HL-60 (cell line): ENCODE measurements at places on chromosomes 5 and 9.
A peak's percentile ranks its signal among the peaks of the same experiment; 100 is the strongest.

DNA sequence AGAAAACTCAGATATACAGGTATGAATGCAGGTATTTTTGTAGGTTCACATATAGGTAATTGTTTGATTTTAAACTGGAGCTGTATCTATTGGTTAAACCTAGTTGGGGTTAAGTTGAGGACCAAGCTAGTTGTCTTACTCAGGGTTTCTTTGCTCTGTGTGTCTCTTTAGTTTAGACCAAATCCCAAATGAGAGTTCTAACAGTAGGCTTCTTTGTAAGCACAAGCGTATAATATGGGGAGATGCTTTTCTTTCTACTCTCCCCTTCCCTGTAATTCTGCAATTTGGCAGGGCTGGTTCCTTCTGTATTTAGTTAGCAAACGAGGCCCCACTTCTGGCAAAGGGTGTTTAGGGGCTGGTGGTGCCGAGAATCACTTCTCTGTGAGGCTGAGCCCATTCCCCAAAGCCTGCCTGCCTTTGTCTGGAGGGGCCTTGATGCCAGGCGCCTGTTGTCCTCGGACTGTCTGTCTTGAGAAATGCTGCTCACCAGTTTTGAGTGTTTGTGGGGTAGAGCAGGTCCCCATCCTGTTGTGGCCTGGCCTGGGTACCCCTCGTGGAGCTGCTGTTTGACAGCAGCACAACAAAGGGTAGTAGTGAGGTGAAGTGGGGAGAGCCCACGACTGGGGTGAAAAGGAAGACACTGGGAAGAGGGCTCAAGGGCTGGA lies 259.3 kb downstream of the FANCC start:
- no peak for DNase-seq

DNA sequence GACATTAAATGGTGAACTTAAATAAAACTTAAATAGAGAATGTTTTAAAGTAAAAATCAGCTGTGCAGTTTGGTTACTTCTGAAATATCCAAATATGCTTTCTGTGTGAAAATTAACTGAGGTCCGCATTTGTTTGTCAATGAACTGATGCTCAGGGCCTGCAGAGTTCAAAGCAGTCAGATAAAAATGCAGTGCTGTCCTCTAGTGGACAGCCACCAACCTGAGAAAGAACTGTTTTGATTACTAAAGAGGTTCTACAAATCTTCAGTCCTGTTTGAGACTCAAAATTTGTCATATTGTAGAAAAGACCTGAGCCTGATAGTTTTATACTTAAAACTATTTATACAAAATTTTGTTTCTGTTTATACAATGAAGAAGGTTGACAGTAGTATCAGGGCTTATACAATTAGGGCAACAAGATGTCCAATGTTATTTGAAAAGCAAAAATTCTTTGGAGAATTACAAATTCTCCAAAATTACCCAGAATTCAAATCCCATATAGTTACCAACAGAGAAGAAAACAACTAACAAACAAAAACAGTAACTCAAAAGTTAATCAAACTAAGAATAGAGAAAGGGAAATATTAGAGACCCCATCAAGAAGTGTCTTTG lies 232.3 kb upstream of the TBCA start:
- DNase-seq: no peak

GRCh38 chr5:2756211-2757152 lies 5.0 kb upstream of the IRX2 start:
- no peak for DNase-seq

- DNase-seq: no peak
These were observed 914.2 kb upstream of the CDH6 start for GRCh38 chr5:30279237-30279636.

DNA sequence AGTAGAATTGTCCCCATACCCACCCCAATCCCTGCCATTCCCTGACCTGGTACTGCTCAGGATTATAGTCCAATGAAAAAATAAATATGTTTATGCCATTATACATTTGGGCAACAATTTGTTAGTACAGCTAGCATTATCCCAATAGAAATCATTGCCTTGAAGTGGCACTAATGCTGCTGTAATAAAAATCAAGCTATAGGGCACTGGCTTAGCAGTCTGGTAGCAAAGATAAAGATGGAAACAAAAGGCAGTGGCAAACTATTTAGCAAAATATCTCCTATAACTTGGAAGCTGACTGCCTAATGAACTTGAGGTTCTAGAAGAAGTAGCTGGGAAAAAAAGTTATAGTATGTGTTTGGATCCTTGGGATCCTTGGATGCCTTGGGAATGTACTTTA lies 2.2 kb upstream of the TOPORS start:
- no peak for DNase-seq

GRCh38 chr5:136769093-136769492 lies 403.7 kb upstream of the TRPC7 start:
- no peak for DNase-seq

DNA sequence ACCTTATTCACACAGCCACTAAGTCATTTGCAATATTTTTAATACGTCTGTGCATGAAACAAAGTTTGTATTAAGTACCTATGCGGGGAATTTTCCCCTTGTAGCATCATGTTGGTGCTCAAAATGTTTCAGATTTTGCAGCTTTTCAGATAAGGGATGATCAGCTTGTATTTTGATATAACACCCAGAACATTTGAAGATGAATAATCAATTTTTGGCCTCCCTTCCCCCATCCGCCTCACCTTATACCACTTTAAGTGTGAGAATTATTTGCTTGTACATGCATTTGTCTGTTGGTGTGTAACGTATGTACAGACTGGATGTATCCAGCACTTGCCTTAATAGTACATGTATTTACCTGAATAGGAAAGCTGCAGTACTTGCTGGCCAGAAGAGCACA lies 1.7 kb downstream of the JAK2 start:
- DNase-seq: no peak

GRCh38 chr9:98791608-98792490 lies 4.5 kb downstream of the ANKS6 start:
- DNase-seq: no peak

DNA sequence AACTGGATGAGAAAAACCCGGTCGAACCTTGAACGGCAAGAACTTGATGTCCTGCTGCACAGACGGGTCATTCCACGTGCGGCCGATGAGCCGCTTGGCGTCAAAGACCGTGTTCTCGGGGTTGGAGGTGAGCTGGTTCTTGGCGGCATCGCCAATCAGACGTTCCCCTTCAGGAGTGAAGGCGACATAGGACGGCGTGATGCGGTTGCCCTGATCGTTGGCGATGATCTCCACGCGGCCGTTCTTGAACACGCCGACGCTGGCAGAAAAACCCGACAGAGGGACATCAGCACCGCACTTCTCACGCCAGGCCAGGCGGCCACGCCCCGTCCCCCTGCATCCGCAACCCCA lies 519 bp downstream of the HSPA5 start:
- no peak for DNase-seq

- DNase-seq: no peak
These were observed 47.0 kb upstream of the RETREG1 start for GRCh38 chr5:16663840-16664239.

DNA sequence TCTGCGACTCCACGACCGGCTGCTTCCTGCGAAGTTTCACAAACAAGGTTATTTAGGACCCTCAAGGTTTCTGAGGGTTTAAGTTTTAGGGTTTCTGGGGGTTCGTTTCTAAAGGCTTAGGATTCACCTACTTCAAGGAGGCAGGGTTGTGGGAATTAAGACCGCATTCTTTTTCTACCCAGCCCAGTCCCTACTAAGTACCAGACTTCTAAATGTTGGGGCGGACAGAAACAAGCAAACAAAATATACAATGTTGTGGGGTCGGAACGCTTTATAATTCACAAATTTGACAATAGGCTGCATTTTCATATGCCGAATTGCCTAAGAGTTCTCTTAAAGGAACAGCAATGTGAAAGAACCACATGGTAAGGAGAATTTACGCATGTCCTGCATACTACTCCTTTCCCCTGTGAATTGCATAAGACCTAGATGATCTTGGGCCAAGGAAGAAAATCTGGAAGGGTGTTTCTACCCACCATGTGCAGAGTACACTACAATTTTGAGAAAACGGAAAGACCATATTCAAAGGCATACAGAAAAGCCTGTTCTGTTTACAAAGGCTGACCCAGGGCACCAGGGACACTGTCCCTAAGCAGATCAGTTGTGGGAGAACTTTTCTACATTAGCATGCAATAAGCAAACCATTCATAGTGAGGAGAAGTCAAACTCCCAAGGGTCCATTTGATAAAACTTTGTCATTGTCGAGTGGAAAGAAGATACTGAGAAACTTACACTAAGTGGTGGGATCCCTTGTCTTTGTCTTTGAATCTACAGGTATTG lies 457.3 kb downstream of the RAB3C start:
- DNase-seq: peak; percentile 23

- DNase-seq: no peak
These were observed 245.9 kb downstream of the CTNND2 start for GRCh38 chr5:11658376-11658775.

DNA sequence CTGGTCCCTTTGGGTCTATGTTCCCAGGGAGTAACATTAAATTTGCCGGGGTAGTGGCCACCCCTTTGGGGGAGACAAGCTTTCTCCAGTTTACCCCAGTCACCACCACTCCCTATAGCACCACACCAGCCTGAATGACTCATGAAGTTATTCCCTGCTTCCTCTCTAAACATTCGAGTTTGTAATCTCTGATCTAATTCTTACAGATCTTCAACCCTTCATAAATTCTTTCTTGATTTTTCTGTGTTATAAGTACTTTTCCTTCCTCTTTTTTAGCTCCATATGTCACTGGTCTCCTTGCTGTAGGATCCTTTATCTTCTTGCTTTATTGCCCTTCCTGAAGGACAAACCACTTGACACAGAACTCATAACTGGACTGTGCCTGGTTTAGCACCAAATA lies 55.6 kb downstream of the GNA14 start:
- DNase-seq: no peak

DNA sequence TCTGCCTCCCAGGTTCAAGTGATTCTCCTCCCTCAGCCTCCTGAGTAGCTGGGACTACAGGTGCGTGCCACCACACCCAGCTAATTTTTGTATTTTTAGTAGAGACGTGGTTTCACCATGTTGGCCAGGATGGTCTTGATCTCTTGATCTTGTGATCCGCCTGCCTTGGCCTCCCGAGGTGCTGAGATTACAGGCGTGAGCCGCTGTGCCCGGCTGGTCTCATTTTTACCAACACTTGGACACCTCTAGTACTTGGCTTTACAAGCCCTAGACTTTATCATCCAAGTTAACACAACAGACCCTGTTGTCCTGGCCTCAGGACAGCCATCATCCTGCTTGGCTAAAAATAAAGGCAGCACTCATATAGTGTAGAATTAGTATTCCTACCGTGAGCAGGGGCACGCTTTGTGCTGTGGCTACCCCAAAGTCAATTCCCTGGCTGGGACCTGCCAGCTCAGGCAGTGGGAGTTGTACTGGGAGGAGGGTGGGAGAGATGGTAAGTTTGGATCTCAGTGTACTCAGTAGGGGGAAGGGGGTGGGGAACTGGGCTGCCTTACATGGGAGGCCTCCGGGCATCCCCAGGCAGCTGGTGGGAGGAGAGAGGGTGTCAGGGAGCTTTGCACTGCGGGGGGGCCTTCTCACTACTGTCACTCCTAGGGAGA lies 6.6 kb downstream of the PDZD2 start:
- DNase-seq: no peak

GRCh38 chr5:63401436-63402046 lies 560.7 kb downstream of the HTR1A start:
- peak; percentile 7 for DNase-seq

DNA sequence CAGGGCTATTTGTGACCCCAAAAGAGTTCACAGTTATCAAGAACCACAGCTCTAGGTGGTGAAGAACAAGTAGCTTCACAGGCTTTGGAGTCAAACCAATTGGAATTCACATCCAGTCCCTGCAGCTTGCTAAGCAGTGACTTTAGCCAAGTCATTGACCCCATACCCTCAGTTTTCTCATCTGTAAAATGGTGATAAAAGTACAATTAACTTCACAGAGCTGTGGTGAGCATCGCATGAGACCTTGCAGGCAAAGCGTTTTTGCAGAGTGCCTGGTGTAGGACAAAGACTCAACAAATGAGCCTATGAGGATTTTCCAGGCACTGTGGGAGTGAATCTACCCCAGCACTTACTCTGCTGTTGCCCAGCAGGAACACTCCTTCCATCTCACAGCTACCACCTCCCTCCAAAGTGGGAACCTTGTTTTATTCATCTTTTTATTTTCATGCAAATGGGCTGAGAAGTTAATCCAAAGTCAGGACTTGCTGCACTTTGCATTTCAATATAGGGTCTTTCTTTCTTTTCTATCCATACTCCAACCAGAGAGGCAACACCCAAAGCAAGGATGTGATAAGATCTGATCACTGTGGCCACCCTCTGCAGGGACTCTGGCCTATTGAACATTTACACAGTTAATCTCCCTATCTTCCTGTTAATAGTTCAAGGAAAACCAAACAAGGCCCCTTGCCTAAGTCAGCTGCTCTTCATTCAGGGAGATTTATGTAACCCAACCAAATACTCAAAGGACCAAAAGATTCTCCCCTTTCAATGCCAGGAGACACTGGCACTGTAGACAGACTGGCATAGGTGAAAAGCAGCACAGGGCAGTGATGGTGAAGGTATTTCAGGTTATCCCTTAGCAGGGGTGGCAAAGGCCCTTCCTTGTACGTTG lies 41.9 kb downstream of the ABCA1 start:
- DNase-seq: no peak

GRCh38 chr9:123523001-123523400 lies 167.0 kb downstream of the CRB2 start:
- DNase-seq: no peak

- peak; percentile 79 for DNase-seq
These were observed 13.1 kb upstream of the IFNA14 start for GRCh38 chr9:21252721-21253547.

- no peak for DNase-seq
These were observed 298.9 kb upstream of the EDIL3 start for GRCh38 chr5:84683594-84683993.

- DNase-seq: no peak
These were observed 258.8 kb upstream of the NUDT12 start for GRCh38 chr5:103821361-103821760.

DNA sequence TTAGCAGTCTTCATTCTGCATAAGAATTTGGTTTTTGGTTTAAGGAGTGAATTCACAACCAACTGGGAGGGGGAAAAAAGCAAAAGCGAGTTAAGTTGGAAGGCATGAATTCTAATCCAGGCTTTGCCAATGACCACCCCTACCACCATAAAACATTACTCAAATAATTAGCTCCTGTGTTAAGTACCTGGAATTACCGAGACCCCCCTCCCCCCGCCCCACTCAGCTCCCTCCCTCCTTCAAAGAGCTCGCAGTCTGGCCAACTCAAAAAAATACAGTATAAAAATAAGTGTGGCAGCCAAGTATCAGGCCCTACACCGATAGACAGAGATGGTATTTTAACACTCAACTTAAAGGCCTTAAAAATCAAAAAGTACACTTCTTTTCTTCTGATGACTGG lies 492 bp downstream of the ATG12 start:
- DNase-seq: no peak
